ENCODE measurements at places on chromosomes 6 and 20.

- peak; percentile 2 for DNase-seq
These were observed 195.6 kb downstream of the NFATC2 start for GRCh38 chr20:51346686-51347485.

DNA sequence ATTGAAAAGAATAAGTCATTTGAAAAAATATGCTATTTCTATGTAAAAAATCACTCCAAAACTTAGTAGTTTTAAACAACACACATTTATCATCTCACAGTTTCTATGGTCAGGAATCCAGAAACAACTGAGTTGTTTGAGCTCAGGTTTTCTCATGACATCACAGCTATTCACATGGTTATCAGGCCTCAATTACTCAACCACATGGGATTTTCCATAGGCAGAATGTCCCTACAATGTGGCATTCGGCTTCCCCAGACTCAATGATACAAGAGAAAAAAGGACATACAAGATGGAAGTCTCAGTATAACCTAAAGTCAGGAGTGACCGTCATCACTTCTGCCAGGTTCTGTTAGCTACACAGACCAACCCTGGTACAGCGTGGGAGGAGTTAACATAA lies 3.4 kb upstream of the SLC35D3 start:
- no peak for DNase-seq

- DNase-seq: no peak
These were observed 39.5 kb downstream of the TGM3 start for GRCh38 chr20:2335096-2335870.

- no peak for DNase-seq
These were observed 58.6 kb downstream of the FOXA2 start for GRCh38 chr20:22525821-22526220.

DNA sequence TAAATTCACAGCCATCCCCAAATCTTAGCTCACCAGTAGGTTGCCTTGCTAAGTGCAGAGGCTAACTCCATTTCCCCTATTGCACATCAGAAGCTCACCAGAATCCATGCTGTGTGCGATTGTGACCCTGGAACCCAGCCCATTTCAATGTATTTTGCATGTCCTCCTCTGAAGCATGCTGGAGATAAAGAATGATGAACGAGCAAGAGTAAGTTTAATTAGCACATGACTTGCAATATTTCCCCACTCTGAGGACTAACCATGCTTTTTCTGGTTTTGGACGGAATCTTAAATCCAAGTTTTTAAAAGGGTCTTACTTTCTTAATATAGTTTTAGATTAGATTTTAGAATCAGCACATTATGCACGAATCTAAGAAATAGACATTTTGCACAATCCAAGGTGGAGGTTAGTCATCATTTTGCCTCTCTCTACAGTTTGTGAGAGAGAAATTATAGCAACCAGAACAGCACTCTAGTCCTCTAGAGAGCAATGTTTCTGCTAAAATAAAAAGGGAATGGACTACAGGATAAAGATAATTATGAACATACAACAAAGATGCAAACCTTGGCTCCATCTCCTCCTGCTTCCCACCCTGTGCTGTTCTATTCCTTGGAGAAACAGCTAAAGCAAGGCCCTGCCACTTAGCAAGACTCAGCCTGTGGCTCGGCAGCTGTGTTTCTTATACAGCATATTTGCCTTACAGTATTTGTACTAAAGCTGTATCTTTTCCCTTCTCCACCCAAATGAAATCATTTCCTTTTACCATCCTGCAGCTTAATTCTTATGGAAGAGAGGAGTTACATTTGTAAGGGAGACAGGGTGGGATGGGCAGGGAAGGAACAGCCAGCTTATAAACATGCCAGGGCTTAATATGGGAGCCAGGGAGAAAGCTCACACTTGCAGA lies 24.9 kb upstream of the LAMA4 start:
- DNase-seq: no peak

GRCh38 chr20:20946122-20946759 lies 159.9 kb downstream of the LINC00237 start:
- no peak for DNase-seq

- no peak for DNase-seq
These were observed 37.5 kb upstream of the LCA5 start for GRCh38 chr6:79574630-79575225.

- DNase-seq: no peak
These were observed 28.4 kb downstream of the RNF182 start for GRCh38 chr6:13953061-13953705.

GRCh38 chr20:669573-669972 lies 6.0 kb downstream of the SCRT2 start:
- DNase-seq: peak; percentile 20

All from NCI-H1694 (cell line).